Testis (tissue), 5 donors: ENCODE measurements at places on chromosomes 2 and 18.

DNA sequence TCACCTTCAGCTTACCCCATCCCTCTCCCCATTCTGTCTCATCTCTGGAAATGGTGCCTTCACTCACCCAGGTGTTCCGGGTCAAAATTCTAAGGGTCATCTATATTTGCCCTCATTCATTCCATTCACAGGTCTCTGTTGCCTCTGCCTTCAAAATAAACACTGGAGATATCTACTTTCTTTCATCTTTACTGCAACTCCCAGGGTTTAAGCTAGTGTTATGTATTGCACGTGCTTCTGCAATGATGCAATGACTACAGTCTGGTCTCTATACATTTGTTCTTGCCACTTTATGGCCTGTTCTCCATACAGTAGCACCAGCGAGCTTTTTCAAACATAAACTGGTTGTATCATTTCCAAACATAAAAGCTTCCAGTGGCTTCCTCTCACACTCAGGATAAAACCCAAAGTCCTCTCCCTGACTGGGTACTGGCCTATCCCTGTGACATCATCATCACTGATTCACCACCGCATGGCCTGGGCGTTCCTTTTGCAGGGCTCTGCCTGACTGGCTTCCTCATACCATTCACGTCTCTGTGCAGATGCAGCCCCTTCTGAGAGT lies 14.3 kb downstream of the DSG2 start:
- DNase-seq = no peak

- no peak for DNase-seq
Measured at GRCh38 chr2:210493528-210493927, 17.0 kb upstream of the LANCL1 start.

DNA sequence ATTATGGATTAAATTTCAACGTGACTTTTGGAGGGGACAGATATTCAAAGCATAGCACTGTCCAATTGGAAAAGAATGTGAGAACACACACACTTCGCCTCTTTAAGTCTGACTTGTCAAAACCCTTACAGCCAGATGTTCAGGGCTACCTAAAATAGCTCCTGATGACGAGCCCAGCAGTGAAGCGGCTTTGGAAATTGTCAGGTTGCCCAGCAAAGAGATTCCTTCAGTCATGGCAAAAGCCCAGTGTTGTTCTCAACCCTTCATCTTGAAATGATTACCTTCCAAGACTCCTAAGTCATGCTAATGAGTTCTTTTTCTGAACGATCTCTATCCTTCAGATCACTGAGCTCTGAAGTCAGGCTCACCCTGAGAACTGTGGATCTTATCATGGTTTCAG lies 436.6 kb downstream of the LRATD1 start:
- DNase-seq = no peak

GRCh38 chr2:88114889-88115288 lies 13.0 kb downstream of the FABP1 start:
- DNase-seq = no peak

- peak; percentile 45 for DNase-seq
Measured at GRCh38 chr2:162890690-162891311, 52.2 kb upstream of the KCNH7 start.

- DNase-seq = peak; percentile 87
Measured at GRCh38 chr2:29923110-29923721, 1.8 kb upstream of the ALK start.

DNA sequence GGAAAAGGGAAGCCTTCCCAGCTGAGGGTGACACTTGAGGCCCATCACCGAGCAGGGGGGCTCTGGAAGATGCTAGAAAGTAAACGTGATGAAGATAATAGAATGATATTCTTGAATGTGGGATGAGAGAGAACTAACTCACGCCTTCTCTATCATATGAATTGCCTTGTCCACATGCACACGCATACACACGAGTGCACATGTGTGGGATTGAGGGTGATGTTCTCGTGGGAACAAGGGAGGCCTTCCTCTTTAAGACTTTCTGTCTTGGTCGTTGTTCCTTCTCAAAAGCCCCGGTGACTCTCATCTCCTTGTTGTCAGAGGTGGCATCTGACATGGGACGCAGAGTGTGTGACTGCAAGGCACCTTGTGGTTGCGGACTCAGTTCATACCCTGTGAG lies 436.9 kb downstream of the ZNF516 start:
- DNase-seq = no peak

- DNase-seq = peak; percentile 61
Measured at GRCh38 chr2:200305797-200306195, 697 bp upstream of the SPATS2L start.

GRCh38 chr2:50951437-50951836 lies 80.5 kb downstream of the NRXN1 start:
- no peak for DNase-seq

DNA sequence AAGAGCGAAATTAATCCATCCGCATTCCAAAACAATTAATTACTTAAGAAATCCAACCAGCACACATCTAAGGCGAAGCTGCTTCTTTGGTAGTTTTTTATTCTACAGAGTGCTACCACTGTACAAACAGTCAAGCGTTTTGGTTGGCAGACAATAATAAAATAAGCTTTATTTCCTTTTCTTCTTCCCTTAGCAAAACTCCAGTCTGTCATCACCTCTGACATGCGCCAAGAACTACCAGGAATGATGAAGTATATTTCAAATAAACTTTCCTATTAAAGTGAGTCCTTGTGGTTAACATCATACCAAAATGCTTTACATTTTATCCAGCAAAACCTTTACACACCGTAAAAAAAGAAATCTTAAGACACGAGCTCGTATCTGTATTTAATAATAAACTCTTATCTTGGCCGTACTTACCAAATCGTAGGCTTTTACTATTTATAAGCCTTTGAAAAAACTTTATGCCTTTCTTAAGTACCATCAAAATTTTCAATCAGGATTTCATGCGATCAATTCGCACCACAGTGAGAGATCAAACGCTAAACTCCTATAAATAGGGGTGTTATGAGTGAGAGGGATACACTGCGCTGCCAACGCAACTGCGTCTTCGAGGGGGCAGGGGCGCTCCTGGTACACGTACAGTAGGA lies 1.3 kb downstream of the ATL2 start:
- DNase-seq = peak; percentile 90

GRCh38 chr2:202072226-202072625 lies 829 bp upstream of the KIAA2012 start:
- DNase-seq = no peak

GRCh38 chr2:113260991-113261390 lies 17.7 kb downstream of the PAX8 start:
- DNase-seq = no peak

- no peak for DNase-seq
Measured at GRCh38 chr2:174839662-174840061, 75.4 kb upstream of the CHRNA1 start.

DNA sequence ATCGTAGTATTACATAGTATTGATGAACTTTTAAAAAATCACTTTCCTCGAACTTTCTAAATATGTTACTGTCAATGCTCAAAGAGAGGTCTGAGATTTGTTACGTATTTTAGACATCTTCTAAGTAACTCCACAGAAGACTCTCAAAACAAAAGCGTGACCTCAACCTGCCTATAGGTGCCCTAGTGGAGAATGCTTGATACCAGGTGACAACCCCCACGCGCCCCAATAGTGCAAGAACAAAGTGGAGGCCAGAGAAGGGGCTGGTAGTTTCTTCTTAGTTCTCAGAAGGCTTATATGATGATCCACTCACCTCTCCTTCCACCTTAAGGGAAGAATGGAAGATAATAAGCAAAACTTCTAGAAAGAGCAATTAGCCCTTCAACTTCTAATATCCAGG lies 102.6 kb downstream of the ANKRD44 start:
- no peak for DNase-seq

GRCh38 chr2:32937602-32938448 lies 8.9 kb upstream of the LTBP1 start:
- DNase-seq = no peak

- DNase-seq = no peak
Measured at GRCh38 chr18:75114231-75114764, 94.6 kb downstream of the PTGR3 start.

DNA sequence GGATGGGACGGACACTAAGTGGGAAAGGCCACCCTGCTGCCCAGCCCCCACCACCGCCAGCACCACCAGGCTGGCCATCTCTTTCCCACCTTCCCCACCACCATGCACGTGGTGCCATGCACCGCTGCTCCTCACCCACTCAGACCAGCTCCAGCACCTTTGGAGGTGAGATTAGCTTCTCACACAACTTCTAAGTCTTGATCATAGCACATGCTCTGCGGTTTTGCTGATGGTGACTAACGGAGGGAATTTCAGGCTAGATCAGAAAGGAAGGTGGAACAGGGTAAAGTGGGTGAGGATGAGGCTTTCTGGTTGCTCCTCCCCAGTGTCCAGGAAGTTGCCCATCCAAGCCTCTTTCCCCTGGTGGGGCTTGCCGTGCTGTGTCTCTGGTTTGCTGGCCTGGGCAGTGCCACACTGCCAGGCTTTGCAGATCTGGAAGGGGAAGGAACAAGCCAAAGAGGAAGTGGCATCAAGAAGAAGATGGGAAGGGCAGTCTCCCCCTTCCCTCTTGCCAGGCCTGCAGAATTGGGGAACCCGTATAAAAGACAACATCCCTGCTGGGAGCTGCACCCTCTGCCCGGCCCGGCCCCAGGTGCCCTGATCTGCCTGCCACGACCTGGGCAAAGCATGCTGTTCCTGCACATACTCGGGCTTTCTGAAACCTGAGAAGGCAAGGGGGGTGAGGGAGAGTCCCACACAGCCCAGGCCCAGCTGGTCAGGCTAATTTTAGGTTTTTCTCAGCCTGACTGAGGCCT lies 44.3 kb upstream of the CAB39 start:
- no peak for DNase-seq

GRCh38 chr2:59684116-59684770 lies 869.2 kb downstream of the BCL11A start:
- DNase-seq = no peak

DNA sequence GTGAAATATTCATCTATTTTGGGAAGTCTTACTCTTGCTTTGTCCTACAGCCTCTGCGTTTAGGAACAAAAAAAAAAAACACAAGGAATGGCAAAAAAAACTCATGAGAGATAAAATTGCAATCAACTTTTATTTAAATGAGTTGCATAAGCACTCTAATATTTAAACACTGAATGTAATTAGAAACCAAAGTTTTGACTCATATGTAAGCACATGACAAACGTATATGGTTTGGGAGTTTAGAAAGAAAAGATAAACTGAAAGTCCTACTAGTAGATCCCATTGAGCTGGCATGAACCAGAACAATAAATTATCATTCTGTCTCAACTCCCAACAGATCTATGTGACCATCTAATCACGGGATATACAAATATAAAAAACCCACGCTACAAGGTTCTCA lies 44.8 kb downstream of the REV1 start:
- no peak for DNase-seq

GRCh38 chr2:240916571-240917008 lies 10.5 kb downstream of the CROCC2 start:
- DNase-seq = peak; percentile 52

- no peak for DNase-seq
Measured at GRCh38 chr18:1075322-1075721, 170.7 kb downstream of the ADCYAP1 start.

GRCh38 chr2:231397011-231397927 lies 1.8 kb downstream of the B3GNT7 start:
- no peak for DNase-seq

- no peak for DNase-seq
Measured at GRCh38 chr2:236417150-236417549, 152.5 kb upstream of the ACKR3 start.

GRCh38 chr2:113342650-113343049 lies 63.9 kb upstream of the PAX8 start:
- peak; percentile 21 for DNase-seq

GRCh38 chr2:10087360-10087759 lies 7.1 kb upstream of the CYS1 start:
- DNase-seq = no peak

DNA sequence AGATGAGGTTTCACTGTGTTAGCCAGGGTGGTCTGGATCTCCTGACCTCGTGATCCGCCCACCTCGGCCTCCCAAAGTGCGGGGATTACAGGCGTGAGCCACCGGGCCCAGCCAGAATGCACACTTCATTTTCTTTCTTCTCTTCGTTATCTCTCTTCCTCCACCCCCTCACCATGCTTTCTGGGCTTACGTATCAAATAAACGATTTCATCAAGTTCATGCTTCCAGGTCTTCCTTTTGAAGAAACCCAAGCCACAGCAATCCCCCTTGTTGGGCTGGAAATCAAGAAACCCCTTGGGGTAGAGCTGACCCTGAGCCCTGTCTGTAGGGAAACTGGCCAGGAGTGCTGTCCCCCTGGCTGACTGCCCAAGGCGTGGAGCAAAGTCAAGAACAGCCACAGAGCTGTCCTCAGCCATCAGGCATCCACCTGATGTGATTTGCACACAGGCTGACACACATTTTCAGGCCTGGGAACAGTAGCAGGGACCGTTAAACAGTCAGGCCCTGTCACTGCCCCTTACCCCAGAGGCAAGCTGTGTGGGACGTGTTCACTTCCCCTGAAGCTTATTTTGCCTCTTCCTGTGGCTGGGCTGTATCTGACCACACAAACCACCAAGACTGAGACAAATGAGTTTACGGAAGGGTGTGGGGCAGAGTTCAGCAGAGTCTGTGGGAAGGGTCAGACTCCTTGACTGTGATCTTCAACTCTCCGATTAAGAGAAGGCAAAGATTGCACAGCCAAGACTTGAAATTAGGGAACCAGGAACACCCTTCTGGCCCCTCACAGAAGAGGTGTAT lies 15.1 kb upstream of the NMUR1 start:
- no peak for DNase-seq

- no peak for DNase-seq
Measured at GRCh38 chr2:70643715-70644114, 90.1 kb upstream of the TGFA start.

GRCh38 chr2:187009483-187010239 lies 160.7 kb upstream of the ZSWIM2 start:
- no peak for DNase-seq

DNA sequence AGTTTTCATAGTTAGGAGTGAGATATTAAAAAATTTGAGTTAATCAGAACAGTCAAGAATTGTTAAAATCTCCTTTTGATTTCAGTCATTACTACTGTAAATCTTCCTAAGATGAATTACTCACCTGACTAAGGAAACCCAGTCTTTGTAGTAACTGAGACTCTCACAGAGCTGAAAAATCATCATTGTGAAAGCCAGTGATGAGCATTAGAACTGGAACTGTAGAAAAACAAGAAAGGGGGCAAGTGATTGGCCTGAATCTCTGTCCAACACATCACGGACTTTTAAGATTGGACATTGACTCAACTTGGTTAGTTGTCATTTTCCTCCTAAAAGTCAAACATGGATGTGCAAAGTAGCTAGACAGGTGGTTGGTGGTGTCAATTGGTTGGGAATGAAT lies 21.9 kb downstream of the SETBP1 start:
- no peak for DNase-seq

DNA sequence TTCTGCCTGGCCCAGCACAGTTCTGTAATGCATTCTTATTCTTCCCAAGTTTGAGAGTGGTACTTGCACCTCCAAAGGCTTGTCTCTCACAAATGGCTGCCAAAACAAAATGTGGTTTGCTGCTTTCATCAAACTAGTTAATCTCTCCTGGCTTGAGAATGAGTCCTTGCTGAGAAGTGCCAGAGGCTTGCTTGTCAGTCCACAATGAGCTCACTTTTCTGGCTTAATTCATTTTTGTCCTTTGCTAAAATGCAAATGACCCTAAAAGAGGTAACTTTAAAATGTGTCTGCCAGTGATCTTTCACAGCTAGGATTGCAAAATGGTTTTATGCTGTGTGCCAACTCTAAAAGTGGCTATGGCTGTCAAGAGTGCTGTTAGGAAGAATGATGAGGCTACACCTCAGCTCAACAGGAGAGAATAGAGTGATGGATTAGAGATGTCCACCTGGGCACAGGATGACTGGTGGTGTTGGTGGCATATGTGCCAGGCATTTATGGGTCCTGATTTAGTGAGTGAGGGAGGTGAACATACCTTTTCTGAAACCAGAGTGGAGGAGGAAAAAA lies 291.2 kb upstream of the HNMT start:
- DNase-seq = no peak
